ENCODE measurements at places on chromosomes 4 and X.

DNA sequence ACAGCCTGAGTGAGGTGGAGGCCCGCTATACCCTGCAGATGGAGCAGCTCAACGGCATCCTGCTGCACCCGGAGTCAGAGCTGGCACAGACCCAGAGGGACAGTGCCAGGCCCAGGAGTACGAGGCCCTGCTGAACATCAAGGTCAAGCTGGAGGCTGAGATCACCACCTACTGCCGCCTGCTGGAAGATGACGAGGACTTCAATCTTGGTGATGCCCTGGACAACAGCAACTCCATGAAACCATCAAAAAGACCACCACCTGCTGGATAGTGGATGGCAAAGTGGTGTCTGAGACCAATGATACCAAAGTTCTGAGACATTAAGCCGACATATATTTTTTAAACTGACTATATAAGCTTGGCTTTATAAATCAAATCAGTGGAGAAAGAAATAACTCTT lies 73.3 kb upstream of the HHIP start:
- DNase-seq: no peak

- DNase-seq: no peak
Observed at GRCh38 chr4:138200236-138200590, 41.9 kb downstream of the SLC7A11 start.

DNA sequence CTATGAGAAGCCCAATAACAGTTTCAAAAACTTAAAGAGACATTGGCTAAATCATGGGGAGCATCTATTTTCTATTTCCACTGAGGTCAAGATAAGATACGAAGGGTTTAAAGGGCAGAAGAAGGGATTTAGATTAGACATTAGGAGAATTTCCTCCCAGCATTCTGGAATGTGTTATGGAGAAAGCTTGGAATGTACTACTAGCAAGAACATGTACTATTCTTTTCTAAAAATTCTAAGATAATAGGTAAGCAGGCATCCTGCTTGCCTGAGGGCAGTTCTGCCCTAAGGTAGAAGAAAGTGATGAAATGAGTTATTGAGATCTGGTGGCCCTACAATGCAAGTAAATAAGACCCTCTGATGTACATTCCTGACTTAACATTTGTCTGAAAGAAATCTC lies 279.2 kb downstream of the NR3C2 start:
- no peak for DNase-seq

DNA sequence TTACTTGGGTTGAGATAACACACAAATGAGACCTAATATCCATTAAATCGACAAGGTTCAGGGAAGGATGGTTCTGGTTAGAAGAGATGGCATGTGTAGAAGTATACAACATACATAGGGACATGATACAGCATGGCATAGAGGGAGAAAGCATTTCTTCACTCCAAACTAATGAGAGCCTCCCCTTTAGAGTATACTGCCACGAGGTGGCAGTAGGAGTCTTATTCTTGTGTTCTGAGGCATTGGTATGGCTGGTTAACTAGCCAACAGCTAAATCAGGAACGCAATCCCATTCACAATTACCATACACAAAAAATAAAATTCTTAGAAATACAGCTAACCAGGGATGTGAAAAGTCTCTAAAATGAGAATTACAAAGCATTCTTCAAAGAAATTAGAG lies 29.1 kb upstream of the TRO start:
- DNase-seq: no peak

- no peak for DNase-seq
Observed at GRCh38 chrX:41827886-41828285, 95.5 kb downstream of the CASK start.

- DNase-seq: no peak
Observed at GRCh38 chr4:147019091-147019490, 73.4 kb upstream of the TTC29 start.

DNA sequence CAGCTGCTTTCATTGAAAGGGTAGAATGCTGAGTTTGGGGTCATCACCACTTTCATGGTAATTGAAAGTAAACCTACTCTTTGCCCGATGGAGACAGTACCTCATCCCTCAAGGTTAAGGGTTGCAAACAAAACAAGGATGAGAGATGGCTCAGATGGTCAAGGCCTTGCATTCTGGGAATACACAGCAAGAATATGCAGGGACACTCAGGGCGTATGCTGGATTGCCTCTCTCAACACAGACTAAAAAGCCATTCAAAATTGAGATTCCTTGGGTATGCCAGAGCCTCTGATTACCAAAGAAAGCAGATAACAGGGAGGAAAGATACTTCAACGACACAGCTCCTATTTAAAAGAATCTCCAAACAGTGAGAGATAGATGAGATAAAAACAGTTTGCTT lies 310.4 kb downstream of the ARAP2 start:
- DNase-seq: no peak

DNA sequence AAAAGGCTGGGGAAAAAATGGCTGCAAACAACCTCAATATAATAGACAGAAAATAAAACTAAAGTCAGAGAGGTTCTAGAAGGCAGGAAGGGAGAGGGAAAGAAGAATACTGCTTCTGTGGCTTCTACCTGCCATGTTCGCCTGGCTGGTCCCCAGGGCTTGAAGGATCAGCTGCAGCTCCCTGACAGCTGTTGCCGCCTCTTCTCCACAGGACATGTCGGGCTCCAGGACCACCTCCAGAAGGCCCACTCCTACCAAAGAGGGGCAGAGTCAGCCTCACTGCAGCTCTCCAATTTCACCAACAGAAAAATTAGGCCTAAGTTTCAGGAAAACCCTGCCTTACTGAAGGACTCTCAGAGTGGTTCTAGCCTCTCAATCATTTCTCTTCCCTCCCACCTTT lies 44.9 kb downstream of the GATB start:
- DNase-seq: no peak

DNA sequence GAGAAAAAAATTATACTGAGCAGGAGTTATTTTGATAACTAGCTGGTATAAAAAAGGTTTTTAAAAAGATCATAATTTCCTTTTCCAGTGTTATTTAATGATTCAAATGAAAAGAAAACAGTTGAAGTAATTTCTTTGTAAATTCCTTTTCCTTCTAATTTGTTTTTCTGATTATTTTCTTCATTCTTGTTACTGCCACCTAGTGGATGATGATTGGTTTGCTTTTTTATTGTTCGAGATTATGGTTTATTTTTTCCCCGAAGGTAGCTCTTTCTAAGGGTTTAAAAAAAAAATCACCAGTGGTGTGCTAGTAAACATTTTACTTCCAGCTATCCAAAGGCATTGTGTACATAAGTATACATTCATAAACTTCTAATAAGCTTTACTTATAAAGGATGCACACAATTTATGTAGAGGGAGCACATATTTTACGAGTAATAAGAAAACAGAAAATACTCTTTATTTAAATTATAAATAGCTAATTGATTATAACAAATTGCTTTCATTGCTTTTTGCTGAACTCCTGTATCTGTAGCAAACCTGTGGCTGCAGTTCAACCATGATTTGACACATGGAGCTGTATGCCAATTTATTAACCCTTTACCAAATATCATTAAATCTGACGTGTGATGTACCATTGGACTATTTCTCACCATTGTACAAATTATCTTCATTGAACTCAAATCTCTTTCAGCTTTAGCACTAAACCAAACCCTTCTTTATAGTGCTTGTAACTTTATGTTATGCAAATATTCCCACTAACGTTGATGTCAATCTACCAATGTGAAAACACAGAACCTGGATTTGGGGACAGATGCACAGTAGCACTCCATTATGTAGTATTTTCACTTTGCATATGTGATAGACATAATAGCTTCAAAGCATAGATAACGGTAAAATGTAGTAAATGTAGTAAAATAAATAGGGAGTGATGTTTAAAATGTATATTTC lies 97.8 kb upstream of the ANK2 start:
- DNase-seq: no peak

- DNase-seq: no peak
Observed at GRCh38 chrX:13569479-13570260, at the start of gene EGFL6. Gene EGFL6 (plus strand): TSS chrX:13569601. CDS start chrX:13569862, 261 bp downstream.

- DNase-seq: no peak
Observed at GRCh38 chr4:108320061-108320460, 151.3 kb upstream of the LEF1 start.

- DNase-seq: no peak
Observed at GRCh38 chrX:118510111-118510510, 14.5 kb downstream of the DOCK11 start.

DNA sequence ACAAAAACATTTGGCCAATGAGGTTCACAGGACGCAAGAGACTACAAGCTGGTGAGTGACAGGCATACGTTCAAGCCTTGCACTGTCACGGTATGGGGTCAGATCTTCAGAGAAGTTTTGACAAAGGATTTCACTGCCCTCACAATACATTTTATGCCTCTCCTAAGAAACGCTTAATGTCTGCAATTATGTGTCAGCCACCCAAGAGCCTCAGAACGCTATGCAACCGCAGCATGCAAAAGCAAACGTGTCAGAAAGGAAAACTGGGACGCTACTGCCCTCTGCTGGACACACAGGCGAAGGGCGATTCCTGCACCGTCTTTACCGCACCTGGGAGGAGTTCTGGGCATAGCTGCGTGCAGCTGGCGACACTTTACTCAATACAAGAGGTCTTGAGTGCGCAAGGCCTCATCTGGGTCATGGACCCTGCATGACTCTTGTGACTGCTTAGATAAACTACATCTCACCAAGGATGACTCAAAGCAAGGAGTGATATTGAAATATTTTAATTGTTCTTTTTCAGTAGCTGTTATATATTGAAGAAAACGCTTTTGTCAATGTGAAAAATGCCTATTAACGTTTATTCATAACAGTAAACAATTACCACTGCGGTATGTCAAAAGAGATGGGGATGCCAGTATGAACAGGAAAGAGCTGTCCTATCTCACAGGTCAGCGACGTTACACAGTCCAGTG lies 147.6 kb upstream of the FRG1 start:
- peak; percentile 19 for DNase-seq

DNA sequence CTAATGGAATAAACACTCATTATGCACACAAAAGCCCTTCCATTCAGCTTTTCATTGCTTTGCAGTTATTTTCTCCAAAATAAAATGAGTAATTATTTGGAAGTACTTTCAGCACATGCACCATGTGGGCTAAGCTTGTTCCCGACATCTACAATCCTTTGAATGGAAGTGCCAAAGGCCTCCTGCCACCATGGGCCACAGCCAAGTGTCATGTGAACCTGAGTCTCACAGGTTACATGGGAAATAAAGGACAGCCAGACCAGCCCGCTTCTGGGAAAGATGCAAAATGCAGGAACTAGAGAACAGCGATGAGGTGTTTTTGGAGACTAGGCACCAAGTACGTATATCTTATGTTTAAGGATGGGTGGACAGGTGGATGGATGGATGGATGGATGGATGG lies 181.8 kb downstream of the AFF2 start:
- DNase-seq: no peak

- no peak for DNase-seq
Observed at GRCh38 chr4:7415927-7416686, 18.6 kb downstream of the PSAPL1 start.

GRCh38 chrX:38127961-38128360 lies 92.7 kb downstream of the SRPX start:
- no peak for DNase-seq

DNA sequence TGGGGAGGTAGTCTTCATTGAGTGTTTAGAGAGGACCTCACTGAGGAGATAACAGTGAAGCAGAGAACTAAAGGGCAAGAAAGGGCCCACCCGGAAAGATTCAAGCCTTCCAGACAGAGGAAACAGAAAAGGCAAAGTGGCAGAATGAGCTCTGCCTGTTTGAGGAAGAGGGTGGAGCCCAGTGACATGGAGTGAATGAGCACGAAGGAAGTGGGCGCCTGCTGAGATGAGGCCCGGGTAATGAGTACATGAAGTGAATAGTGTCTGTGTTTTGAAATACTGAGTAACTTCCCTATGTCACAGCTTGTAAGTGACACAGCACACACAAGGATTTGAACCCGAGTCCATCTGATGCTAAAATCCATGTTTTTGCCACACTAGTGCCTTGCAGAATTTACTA lies 32.5 kb upstream of the TLR2 start:
- DNase-seq: no peak

GRCh38 chr4:30863021-30863420 lies 142.9 kb downstream of the PCDH7 start:
- DNase-seq: no peak

DNA sequence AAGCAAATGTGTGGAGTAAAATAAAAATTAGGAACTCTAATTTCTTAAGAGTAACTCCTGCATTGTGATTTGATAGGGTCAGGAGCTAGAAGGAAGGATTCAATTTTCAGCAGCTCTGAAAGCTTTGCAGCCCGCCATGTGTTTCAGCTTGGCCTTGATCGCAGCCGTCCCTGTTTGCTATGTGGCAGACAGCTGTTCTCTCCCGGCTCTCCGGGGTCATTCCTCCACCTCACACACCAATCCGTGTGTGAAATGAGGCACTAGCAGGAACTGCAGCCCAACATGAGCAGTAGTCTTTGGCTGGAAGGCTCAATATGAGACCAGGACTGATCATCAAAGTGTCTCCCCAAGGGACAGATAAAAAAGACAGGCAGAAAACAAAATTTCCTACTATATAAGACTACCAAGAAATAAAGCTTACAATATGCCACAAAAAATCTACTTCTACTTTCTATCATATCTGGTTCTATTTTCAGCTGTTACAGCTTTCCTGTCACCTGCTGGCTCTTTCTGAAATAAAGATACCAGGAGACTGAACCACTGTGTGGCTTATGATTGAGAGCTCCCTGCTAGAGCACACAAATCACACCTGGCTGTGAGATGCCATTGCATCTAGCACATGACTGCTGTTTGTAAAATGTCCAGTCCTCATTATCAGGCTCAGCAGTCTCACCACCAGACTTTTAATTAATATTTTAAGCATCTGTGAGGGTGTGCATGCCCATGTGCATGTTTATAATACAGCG lies 44.1 kb upstream of the SEC24B start:
- no peak for DNase-seq

DNA sequence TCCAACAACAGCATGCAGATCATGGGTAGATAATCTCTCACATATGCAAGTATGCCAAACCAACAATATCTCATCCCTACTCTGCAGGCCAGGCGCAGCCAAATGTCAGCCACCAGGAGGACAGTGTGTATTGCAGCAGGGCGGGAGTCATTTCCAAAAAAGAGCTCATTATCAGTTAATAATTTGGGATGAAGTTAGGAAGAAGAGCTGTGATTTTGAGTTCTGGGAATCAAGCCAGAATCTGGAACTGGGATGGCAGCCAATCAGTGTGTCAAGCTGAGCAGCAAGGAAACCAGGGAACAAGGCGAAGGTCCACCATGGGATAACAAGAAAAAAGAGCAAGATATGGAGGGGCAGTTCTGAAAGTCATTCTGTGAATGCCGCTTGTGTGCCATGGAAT lies 88.2 kb upstream of the CAMK2D start:
- DNase-seq: no peak

DNA sequence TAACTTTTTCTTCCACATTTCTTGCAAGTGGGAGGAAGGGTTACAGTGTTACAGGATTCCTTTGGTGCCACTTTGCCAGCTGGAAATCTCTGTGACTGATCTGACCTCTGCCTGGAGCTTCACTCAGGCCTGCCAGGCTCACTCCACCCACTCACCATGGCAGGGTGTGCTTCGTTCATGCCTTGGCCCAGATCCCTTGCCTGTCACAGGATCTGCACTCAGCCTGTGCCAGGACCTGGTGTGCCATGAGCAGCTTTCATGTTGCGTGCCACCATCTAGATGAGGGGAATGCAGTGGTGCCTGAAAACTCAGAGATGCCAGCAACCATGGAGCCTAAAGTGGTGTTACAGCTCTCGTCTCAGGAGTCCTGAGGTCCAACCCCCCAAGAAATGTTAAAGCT lies 2596.4 kb downstream of the PCDH7 start:
- no peak for DNase-seq

Data from NCI-H524 treated with DMSO at 0.1 percent for 48 hours (cell line).